ENCODE measurements at places on chromosomes 4 and X.

GRCh38 chr4:137960371-137961050 is 281.6 kb downstream of the SLC7A11 start:
- no peak for DNase-seq

GRCh38 chr4:40486534-40486933 is 143.1 kb downstream of the RBM47 start:
- no peak for DNase-seq

- no peak for DNase-seq
These were observed 77.1 kb downstream of the RBM47 start for GRCh38 chr4:40552536-40552935.

DNA sequence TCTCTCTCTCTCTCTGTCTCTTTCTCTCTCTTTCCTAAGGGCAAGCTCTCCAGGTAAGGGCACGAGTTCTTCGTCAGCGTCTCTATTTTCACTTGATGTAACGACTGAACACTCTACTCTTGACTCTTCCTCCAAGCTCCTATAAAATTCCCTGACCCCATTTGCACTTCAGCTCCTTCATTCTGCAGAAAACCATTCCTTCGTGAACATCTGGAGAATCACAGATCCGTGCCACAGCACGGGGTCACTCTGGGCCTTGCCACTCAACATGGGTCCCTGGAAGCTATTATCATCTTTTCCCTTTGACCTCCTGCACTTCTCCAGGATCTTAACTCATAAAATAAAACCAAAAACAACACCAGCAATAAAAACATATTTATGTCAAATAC is 112.0 kb upstream of the LNX1 start:
- DNase-seq, result no peak

- no peak for DNase-seq
These were observed 64.1 kb downstream of the NEUROG2 start for GRCh38 chr4:112451831-112452230.

GRCh38 chr4:20359692-20360091 is 108.0 kb downstream of the SLIT2 start:
- no peak for DNase-seq

DNA sequence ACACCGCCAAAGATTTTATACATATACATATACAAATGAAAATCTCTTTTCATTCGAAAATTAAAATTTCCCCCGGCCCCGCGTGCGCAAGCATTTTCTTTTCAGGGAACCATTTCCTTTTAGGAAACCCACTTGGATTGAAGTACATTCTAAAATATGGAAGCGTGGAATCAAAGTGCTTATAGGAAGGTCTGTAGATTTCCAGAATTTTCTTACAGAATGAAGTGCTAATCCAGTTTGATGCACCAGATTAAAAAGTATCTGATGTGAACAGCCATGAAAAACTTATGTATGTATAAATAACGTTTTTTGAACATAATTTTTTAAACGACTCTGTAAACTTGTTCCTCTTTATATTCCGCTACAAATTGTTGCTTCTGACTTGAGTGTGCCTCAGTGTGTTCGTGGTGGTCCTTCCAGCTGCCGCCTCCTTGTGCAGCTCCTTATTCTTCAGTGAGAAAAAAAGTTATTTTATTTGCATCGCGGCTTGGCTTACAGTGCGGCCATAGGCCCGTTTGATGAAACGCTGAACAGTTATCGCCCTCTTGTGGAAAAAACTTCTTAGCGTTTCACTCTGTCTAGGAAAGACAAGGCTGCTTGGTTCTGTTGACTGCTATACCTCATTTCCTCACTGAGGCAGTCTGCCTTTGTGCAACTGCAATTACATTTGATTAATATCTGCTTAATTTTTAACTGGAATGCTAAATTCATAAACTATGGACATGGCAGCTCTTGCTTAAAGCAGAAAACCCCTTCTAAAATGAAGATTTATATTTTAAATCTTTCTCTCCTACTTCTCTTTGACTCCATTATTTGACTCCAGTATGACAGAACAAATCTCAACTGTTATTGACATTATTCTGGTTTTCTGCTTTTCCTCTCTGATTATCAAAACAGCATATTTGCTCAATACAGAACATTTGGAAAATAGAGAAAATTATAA is 4.7 kb upstream of the NKX6-1 start:
- DNase-seq, result no peak

DNA sequence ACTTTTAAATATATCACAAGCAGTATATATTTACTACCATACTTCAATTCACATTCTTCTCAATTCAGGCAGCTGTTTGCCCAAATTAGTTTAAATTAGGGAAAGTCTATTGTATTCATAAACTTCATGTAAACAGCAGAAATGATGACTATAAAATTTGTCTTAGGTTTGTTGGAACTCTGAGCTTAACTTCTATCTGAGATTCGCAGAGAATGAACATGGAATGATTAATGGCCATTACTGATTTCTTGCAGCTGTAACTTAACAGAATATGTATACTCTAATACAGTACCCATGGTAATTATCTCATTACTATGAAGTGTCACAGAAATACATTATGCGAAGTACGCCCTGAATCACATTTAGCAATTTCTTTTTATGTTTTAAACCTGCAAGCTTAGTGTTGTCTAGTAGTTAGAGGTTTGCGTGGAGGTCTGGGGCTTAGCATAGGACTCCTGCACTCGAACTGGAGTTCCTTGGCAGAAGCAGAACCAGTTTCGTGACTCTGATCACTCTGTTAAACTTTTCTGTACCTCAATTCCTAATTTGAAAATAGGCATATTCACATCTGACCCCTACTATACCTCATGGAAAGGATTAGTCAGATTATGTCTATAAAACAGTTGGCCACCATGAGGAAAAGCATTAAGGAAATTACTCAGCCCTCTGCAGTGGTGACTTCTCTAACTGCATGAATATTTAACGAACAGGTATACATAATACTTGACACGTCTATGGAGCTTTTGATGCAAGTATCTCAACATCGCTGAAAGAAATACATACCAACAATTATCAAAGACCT is 243.2 kb downstream of the MGST2 start:
- no peak for DNase-seq

DNA sequence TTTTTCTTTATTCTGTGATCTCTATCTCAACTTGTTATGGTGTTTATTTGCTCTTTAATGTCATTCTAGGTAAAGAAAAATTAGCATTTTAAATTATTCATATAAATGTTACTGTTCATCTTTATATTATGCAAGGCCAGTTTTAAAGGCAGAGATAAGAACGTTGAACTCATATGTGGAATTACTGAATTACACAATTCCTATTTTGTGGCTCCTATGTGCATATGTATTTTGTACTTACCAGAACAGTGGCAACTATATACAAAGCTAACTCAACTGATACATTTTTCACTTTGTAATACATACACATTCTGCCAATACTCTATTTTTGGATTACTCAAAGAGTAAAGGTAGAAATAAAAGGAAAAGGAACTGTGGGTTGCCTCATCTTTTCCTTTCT is 533.2 kb upstream of the NR3C2 start:
- DNase-seq, result no peak

Measured in activated T-cell treated with anti-CD3 and anti-CD28 coated beads for 1 hour (primary cell).